ENCODE measurements at places on chromosomes 5 and 9.
A peak's percentile ranks its signal among the peaks of the same experiment; 100 is the strongest.

DNA sequence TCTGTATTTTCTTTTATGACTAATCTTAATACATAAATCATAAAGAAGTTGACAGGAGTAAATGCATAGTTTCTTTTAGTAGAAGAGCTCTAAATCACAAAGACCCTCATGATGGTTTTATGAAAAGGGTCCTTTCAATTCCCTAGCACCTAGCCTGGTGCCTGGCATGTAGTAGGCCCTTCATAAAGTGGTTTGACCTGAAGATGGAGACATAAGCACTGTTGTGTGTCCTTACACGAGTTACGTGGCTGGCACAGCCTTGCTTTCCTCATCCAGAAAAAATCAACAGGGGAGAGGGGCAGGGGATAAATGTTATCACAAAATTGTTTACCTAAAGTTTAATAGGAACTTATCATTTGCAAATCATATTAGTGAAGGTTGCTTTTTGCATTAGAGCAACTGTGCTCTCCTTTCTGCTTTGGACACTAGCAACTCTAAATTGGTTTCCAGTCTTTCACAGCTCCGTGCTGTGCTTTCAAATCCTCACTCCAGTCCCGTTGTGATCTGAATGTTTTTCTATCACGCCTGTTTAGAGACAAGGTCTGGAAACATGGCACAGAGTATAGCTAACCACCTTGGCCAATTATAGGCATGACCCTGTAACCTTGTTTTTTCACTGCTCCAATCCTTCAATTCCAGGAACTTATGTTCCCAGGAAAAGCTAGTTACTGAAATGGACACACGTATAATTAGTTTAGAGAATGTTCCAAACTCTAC, 55.7 kb downstream of the ARL15 start:
- no peak for DNase-seq

DNA sequence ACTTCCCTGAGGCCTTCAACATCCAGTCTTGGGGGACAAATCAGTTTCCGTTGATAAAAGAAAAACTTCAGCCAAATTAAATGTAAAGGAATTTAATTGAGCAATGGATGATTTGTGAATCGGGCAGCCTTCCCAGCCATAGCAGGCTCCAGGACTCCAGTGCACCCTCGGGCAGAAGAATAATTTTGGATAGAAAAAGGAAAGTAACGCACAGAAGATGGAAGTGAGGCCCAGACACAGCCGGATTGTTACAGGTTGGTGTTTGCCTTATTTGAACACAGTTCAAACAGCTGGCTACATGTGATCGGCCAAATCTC, 19.1 kb downstream of the MRPL36 start:
- DNase-seq, result no peak

DNA sequence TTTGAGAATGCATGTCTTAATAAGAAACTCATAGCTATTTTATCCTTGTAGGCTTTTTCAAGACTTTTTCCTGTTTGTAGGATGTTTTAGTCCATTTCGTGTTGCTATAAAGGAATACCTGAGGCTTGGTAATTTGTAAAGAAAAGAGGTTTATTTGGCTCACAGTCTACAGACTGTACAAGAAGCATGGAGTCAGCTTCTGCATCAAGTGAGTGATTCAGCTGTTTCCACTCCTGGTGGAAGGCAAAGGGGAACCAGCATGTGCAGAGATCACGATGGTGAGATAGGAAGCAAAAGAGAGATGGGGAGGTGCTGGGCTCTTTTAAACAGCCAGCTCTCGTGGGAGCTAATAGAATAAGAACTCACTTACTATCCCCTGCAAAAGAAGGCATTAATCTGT, 177.3 kb downstream of the ALDH1A1 start:
- no peak for DNase-seq

DNA sequence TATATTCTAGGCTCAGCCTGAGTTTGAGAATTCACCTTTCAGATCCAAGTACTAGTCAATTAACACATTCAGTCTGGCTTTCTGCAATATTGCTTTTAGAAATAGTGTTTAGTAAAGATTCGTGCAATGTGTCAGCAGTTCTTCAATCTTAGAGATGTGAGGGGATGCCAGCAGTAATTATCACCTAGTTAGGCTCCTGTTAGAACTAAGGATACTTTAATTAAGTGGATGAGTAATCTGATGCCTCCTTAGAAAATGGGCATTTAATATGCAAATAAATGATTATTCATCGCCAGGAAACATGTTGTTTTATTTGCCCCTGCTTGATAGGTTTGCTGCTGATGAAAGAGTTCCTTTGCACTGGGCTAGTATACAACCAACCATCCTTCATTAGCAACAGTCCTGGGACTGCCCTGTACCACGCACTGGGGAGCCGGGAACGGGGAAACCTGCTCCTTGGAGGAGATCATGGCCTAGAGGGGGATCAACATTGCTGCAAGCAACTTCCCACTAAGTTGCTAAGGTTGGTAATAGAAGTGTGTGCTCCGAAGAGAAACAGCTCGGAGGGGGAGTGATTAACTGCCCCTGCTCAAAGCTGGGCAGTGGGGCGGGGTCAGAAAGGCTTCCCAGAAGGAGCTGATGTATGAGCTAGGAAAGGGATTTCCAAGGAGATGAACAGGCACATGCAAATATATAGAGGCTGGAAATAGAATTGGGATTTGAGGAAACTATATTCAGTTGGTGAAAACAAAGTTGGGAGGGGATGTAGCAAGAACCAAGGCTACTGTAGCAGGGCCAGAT, 231.8 kb downstream of the DRD1 start:
- DNase-seq, result no peak

DNA sequence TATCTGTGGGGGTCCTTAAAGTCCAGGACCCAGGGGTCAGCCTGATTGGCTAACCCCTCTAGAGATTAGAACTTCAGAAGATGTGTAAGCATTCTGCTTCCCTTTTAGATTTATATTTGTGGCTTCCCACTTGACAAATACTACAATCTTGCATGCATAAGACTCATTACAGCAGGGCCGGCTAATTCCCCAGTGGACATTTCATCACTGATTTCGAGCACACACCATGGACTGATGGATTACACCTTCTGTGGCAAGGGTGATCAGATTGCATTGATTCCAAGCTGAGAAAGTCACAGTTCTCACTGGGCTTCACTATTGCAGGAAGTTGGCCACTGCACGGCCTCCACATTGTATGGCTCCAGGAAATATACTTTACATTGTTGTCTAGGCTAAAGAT, 65.8 kb upstream of the DAPK1 start:
- DNase-seq, result no peak

DNA sequence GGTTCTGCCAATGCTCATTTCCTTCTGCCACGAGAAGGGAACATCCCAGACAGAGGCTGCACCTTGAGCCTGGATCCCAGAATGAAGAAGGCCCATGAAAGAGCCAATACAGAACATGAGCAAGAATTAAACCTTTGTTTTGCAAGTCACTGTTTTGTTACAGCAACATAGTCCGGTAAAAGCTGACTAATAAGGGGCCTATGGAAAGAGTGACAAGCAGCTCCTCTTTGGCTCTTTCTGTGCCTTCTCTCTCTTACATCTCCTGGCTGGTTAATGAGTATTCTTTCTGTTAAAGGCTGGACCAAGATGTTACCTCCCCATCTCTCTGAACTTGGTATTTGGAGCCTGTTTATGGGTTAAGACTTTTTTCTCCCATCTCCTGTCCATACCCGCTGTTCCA, 10.8 kb downstream of the GFRA3 start:
- peak; percentile 13 for DNase-seq

- DNase-seq, result peak; percentile 45
Observed at GRCh38 chr9:104927216-104927911, 591 bp downstream of the ABCA1 start.

DNA sequence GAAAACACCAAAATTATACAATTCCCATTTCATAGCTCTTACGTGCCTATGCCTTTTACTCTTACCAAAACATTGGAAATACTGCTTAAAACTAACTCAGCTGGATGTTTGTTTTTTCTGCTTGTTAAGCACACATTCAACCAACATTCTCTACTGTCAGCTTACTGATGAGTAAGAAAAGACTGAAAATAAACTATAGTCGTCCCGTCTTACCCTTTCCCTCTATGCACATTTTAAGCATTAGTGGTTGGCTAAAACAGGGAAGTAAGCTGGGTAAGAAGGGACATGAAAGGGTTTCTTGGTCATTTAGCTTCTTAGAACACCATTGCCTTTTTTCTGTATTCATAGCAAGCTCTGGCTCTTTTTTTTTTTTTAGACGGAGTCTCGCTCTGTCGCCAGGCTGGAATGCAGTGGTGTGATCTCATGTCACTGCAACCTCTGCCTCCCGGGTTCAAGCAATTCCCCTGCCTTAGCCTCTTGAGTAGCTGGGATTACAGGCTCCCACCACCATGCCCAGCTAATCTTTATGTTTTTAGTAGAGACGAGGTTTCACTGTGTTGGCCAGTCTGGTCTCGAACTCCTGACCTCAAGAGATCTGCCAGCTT, 232.1 kb upstream of the PCSK5 start:
- DNase-seq, result no peak

GRCh38 chr9:138022756-138023393, 145.3 kb downstream of the CACNA1B start:
- no peak for DNase-seq
